NCI-H2107 (cell line): ENCODE measurements at places on chromosomes 7 and 10.

- DNase-seq: no peak
Measured at GRCh38 chr7:8179486-8179885, 82.5 kb downstream of the ICA1 start.

- peak; percentile 60 for DNase-seq
Measured at GRCh38 chr10:132163278-132163765, 23.4 kb upstream of the DPYSL4 start.

- DNase-seq: no peak
Measured at GRCh38 chr7:123355576-123356190, 155.9 kb upstream of the SLC13A1 start.

DNA sequence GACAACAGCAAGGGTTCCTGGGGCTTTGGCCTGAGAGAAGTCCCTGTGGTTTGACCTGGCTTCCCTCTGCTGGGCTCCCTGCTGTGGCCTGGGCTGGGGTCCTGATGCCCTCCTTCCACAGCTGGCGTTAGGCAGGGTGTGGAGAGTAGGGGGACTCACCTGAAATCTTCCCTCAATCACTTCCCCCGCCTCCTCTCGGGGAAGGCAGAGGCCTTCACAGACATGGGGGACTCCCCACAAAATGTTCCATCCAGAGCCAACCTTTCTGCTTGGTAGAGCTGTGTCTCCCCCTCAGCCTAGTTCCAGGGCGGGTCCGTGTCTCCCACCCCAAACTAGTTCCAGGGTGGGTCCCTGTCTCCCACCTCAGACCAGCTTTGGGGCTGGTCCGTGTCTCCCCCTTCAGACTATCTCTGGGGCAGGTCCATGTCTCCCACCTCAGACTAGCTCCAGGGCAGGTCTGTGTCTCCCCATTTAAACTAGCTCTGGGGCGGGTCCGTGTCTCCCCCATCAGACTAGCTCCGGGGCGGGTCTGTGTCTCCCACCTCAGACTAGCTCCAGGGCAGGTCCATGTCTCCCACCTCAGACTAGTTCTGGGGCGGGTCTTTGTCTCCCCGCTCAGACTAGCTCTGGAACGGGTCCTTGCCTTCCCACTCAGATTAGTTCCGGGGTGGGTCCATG, 2.2 kb downstream of the PVRIG start:
- DNase-seq: no peak

DNA sequence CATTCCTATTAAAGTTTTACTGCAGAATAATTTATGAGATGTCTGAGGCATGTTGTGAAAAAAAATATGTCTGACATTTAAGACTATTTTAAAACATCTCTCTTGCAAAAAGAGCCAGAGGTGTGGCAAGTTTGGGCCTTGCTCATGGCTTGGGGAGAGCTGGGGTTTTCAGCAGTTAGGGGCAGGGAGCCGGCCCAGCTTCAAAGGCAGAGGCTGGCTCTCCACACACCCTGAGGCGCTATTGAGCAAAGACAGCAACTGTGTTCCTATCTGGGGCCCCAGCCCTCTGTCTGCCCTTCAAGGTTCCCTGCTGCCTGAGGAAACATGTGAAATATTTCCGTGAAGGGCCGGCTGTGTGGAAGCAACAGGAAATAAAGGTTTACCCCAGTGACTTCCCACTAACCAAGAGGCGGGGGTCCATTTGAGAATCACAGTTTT, 94.0 kb downstream of the SORBS1 start:
- no peak for DNase-seq

GRCh38 chr7:138890499-138891445, 90.4 kb downstream of the KIAA1549 start:
- no peak for DNase-seq

DNA sequence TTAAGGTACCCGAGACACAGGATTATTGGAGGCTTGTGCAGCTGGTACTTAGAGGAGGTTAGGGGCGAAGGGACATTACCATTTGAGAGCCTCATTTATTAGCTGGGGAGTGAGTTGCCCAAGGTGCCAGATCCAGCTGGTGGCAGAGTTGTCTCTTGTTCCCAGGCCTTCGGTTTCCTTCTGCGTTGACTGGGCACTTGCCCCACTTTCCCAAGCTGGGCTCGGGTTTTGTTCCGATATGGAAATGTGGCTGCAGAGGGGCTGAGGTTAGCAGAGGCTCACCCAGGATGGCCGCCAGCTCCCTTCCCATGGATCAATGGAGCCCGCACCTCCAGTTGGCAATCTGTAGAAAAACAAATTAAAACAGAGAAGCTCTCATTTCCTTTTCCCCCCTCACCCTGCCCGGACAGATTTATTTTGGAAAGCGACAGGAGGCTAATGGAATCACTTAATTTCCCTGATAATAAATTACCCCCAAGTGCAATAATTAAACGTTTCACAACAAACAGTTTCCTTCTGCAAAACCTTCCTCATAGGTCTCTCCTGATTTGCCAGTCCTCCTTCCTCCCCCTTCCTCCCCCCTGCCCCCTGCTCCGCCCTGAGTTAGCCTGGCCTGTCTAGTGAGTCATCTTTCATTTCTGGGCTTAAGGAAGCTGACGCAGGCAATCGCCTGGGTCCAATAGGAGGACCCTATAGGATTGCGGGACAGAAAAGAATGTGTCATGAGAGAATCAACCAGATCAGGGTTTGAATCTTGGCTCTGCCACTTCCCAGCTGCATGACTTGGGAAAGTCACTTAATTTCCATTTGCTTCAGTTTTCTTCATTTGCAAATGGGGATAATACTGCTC, 51.7 kb downstream of the ADRA2A start:
- DNase-seq: no peak

GRCh38 chr10:777913-778479, 88.5 kb upstream of the DIP2C start:
- DNase-seq: no peak

- no peak for DNase-seq
Measured at GRCh38 chr7:116938678-116939077, 14.6 kb upstream of the ST7 start.

DNA sequence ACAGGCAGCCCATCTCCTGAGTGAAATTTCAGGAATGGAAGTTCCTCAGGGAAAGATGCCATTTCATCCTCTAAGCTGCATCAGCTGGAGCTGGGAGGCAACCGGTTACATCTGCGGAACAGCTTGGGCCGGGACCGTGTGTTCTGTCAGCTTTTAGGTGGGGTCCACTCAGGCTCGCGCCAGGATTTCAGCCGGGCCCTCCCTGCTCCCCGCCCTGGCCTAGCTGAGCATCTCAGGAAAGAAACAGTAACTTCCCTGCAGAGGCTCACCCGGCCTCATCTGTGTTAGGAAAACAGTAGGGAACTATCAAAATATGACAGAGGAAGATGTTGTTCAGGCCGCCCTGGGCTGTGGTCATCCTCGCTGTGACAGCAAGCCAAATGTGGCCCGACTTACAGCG, 110.4 kb downstream of the TRIL start:
- DNase-seq: no peak

DNA sequence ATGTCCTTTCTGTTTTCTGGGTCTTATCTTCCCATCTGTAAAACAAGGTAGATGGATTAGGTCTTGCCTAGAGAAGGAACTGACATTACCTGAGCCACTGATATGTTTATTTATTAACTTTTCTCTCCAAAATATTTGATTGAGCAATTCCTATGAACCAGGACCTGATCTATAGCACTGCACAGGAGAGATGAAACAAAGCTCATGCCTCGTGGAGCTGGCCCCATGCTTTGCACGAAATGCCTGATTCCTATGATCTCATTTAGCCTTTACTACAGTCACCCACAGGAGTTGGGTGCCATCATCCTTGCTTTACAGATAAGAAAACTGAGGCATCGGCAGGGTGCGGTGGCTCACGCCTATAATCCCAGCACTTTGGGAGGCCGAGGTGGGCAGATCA, 48.2 kb upstream of the ZMIZ1 start:
- DNase-seq: no peak

DNA sequence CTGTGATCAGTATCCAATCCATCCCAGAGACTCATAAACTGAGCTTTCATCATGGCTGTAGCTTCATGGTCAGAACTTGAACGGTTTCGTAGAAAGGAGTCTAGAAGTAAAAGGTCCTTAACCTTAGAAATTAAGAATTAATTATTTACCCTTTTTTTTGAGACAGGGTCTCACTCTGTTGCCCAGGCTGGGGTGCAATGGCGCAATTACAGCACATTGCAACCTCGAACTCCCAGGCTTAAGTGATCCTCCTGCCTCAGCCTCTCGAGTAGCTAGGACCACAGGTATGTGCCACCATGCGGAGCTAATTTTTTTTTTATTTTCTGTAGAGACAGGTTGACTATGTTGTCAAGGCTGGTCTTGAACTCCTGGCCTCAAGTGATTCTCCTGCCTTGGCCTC, 41.7 kb downstream of the ATAD1 start:
- DNase-seq: no peak

- no peak for DNase-seq
Measured at GRCh38 chr10:43306899-43307298, 40.0 kb upstream of the RASGEF1A start.

DNA sequence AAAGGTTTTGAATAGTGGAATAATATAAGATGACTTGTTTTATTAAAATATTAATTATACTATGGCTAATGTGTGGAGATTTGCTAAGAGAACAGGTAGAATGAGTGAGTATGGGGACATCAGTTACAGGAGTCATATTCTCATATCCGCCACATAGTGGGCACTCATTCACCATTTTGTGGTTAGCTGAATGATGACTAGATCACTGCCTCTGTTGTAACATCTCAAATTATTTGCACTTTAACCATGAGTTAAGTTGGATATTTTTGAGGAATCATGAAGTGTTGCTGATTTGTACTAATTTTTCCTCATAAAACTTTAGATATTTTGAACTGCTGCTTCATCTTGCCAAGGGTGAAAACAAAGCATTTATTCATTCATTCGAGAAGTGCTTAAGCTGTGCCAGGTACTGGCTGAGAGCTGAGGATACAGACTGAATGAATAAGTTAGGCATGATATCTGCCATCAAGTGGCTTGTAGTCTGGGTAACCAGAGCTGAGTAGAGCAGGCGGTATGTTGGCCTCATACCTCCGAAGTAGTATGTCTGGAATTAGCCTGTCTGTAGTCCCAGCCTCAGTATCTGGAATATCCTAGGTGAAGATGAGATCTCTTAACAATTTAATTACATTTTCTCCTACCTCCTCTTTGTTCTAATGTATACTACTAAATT, 100.5 kb downstream of the ZEB1 start:
- no peak for DNase-seq

DNA sequence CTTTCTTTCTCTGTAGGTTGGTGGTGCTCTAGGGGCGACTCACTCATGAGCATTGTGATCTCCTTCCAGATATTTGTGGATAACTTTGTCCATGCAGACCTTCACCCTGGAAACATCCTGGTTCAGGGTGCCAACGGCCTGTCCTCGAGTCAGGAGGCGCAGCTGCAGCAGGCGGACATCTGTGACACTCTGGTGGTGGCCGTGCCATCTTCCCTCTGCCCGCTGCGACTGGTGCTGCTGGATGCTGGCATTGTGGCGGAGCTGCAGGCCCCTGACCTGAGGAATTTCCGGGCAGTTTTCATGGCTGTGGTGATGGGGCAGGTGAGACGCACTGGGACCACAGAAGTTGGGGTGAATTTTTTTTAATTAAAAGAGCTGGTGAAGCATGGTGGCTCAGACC, 9.6 kb upstream of the NDUFB2 start:
- no peak for DNase-seq

- DNase-seq: no peak
Measured at GRCh38 chr7:101699881-101700823, 71.1 kb upstream of the MYL10 start.

- no peak for DNase-seq
Measured at GRCh38 chr7:140519007-140519399, 39.7 kb upstream of the MKRN1 start.

DNA sequence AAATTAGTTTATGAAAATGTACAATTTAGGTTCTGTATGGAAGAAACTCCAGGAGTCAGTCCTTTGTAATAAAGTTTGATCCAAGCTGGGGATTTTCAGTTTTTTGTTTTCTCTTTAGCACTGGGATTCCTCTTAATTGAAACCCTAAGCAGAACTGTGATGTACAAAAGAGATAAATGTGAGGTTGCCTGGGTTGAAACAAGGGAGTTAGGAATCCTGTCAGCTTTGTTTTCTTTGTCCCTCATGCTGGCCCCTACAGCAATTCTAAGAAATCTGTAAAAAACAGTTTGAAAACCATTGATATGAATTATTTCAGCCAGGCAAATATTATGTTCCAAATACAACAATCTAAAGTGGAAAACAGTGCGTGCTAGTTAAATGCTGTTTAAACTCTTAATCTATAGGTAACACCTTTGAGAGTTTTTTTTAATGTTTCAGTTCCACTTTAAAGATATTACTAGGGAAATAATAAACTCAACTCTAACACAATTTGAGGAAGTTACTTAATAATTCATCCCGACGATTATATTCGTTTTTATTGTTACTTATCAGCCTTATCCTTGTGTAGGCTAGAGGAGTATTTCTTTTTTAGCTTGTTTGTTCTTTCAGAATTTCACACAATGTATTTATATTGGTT, 65.3 kb downstream of the SGCE start:
- no peak for DNase-seq

DNA sequence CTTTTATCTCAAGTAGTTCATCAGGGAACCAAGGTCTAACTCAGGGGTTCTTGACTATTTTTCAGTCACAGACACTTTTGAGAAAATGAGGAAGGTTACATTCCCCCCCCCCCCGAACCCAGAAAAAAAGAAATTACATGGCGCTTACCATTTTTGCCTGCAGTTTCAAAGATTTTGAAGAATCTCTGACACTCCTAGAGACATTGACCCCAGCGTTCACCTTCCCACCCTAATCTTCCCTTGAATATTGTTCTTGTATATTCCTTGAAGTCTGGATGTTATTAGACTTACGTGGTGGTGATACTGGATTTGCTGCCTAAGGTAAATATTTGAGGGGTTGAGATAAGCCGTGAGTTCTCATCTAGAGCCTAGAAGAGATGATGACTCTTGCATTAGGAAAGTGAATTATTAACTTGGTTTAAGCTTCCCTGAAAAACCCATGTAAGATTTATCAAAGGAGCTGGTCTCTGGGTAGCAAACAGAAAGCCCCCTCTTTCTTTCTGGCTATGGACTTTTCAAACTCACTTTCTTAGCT, 245.7 kb upstream of the FOXK1 start:
- no peak for DNase-seq

DNA sequence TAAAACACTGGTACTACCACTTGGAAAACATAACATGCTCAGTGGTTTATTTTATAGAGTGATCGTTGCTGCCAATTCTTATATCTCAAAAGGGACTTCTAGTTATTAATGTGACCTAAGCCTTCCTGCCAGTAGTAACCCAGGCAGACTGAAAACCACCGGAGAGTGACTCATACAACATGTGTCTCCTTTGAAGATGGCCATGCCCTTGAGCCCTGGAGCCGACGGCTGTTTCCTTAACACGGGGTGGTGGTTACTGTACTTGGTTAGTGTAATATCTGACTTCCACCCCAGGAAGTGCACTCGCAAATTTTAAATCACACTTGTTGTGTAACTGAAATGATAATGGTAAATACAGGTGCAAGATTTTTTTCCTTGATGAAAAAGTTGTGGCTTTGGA, 30.5 kb downstream of the JAKMIP3 start:
- DNase-seq: no peak

DNA sequence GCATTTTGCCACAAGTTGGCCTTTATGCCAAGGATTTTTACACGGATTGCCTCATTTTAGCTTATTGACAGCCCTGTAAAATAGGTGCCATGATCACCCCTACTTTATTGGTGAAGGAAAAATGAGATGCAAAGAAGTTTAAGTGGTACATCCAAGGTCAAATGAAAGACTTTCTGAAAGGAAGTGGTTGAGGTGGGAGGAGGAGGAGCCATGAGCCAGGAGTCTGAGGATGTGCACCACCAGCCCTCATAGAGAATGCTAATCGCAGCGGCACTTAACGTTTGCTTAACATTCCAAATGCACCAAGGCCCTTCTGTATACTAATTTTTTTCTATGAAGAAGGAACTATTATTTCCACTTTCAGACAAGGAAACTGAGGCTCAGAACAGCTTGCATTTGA, 31.0 kb upstream of the LRRC18 start:
- DNase-seq: no peak
